ENCODE measurements at places on chromosomes 2 and 18.

DNA sequence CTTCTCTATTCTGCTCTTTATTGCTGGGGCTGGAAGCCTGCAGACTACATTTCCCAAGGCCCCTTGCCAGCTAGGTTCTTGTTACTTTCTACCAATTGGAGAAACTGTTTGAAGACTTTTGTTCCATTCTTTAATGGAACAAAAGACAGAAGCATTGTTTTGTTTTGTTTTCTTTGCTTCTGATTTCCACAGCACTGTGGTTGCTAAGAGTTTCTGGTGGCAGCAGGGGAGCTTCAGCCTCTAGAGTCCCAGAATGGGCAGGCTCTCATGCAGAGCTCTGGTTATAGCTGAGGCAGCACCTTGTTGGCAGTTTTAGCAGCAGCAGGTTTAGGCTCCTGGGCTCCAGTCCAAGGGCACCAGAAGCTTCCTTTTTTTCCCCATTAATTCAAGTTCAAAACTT lies 234.3 kb downstream of the ETAA1 start:
- DNase-seq, result no peak

DNA sequence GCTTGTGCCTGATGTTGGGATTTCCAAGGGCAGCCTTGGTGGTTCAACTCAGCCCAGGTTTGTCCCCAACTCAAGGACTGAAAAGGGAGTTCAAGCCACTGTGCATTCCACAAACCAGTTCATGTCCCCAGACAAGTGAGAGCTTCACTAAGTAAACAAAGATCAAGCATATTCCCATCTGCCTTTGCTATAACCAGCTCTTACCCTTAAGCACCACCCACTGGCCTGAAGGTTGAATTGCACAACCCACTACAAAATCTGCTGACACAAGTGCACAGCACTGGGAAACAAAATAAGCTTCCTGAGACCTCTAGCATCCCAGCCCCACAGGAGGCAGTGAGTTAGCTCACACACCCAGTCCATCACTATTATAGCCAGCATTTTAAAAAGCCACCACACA lies 516.7 kb downstream of the NR4A2 start:
- no peak for DNase-seq

- DNase-seq, result no peak
These were observed 1.1 kb downstream of the MAPK4 start for GRCh38 chr18:50560681-50561629.

DNA sequence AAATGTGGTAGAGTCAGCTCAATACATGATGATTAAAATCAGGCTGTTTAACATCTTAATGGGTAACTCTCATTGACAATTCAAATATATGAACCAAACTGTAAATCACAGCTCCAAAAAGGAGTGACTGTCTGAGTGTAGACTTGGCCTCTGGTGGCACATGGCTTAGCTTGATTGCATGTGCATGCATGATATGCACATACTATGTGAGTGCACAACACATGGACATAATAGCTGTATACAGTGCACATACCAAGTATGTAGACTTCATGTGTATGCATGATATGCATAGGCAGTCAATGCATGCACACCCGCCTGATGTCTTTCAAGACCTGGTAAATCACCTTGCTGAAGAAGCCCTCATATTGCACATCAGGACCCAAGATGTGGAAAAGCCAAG lies 252.0 kb upstream of the SOX11 start:
- no peak for DNase-seq

DNA sequence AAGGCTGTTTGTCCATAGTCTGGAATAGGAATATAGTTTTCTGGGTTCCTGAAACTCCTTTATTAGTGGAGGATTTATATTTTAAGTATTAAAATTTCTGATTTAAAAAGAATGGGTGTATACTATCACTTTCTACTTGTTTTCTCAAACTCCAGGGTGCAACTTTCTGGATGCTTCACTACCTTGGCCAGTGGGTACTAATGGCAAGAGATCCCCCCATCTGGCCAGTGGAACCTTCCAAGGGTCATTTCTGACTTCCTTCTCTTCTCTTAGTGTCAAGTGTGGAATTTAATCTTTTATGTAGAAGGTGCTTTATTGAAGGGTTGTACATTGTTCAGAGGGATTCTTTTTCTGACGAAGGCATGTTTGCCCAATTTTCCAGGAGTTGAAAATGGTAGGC lies 86.4 kb upstream of the LPIN2 start:
- no peak for DNase-seq

GRCh38 chr2:46655551-46656436 lies 176.4 kb downstream of the TMEM247 start:
- no peak for DNase-seq

- DNase-seq, result no peak
These were observed 6.6 kb upstream of the CYP27C1 start for GRCh38 chr2:127226520-127227263.

DNA sequence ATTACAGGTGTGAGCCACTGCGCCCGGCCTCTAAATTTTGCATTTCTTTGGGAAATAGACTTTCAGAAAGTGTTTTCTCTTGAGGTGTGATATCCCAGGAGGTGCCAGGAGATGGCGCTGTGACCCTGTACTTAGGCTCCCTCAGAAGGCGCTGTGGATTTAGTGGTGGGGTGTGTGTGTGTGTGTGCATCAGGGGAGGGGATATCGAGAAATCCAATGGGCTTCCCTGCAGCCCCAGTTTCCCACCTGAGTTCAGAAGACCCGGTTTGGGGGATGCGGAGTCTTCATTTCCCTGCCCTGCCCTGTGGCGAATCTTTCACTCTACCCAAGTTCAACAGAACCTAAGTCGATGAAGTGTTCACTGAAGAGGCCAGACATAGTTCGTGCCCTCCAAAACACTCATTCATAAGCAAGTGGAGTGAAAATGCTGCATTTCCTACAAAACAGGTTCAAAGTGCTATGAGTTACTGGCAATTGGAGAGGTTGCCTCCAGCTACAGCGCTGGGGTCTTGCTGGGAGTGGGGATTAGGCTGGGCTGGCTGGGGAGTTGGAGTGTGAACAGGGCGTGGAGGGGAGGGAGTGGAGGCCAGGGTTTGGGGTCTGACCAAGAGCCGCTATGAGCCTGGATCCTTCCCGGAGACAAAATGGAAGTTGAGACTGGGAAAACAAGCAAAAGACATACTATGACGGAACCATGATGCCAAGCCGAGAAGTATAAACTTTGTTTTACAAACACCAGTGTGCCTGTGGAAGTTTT lies 6.5 kb upstream of the WNT6 start:
- peak; percentile 67 for DNase-seq

DNA sequence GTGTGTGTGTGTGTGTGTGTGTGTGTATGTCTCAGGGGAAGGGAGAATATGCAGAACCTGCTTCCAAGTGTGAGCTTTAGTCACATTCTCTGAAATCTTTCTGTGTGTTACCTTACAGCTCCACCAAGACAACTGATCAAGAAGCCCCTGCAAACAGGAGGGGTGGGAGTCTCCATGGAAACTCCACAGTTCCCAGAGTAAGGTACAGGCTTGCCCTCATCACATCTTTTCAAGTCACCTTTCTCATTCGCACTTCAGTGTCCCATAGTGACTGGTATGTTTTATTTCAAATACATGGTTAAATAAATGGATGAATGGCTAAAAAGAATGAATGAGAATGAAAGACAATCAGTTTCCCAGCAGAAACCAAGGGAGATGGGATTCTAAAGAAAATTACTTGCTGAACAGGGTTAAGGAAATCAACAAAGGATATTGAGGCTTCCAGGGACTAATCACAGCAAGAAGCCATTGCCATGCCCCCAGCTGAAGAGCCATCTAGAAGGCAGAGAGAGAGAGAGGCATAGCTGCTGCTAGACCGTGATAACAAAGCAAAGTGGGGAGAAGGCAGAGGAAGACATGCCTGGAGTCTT lies 987.2 kb upstream of the CELF4 start:
- DNase-seq, result no peak

GRCh38 chr2:187939180-187939579 lies 352.5 kb upstream of the GULP1 start:
- no peak for DNase-seq

- no peak for DNase-seq
These were observed 32.8 kb downstream of the KATNAL2 start for GRCh38 chr18:46950064-46950656.

GRCh38 chr18:35311496-35311895 lies 21.5 kb upstream of the ZSCAN30 start:
- DNase-seq, result no peak

- DNase-seq, result no peak
These were observed 480.9 kb downstream of the TSN start for GRCh38 chr2:122236152-122236874.

GRCh38 chr2:16718576-16719484 lies 53.2 kb upstream of the CYRIA start:
- DNase-seq, result no peak

DNA sequence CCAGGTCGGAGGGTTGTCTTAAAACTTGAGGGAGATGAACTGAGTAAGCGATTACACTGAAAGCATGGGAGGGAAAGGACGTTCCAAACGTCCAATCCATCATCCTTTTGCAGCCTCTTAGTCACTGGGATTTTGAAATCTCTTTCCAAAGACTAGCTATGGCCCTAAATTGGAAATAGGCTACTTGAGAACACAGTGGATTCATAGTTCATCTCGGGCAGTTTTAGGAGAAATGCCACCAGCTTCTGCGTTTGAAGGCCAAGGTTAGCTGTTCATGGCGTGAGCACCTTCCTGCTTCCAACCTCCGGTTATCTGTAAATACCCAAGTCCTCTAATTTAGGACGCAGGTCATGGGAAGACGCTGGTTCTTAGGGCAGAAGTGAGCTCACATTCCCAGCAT lies 821 bp upstream of the EML6 start:
- no peak for DNase-seq

DNA sequence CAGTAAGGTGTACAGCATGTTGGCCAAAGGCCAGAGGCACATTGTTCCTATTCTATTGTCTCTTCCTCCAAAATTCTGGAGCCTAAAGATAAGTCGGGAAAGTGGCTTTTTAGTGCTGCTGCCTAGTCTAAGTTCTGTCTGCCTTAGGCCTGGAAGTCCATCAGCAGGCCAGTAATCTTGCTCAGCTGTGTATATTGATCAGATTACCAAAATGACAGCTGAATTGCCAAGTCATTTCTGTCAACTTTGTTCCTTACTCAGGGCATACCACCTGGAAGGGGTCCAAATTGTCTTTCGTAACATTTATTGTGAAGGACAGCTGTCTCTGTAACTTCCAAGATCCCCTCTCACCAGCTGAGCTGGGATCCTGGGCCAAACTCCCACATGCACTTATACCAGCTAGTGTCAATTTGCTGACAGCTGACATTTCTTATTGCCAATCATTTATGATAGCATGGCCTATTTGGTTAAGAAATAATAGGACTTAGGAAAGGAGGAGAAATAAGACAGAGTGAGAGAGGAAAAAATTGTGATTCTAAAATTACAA lies 116.8 kb upstream of the FSHR start:
- no peak for DNase-seq

GRCh38 chr2:140657657-140658056 lies 1473.2 kb downstream of the LRP1B start:
- no peak for DNase-seq

GRCh38 chr2:26610504-26611335 lies 30.4 kb downstream of the CIB4 start:
- no peak for DNase-seq

DNA sequence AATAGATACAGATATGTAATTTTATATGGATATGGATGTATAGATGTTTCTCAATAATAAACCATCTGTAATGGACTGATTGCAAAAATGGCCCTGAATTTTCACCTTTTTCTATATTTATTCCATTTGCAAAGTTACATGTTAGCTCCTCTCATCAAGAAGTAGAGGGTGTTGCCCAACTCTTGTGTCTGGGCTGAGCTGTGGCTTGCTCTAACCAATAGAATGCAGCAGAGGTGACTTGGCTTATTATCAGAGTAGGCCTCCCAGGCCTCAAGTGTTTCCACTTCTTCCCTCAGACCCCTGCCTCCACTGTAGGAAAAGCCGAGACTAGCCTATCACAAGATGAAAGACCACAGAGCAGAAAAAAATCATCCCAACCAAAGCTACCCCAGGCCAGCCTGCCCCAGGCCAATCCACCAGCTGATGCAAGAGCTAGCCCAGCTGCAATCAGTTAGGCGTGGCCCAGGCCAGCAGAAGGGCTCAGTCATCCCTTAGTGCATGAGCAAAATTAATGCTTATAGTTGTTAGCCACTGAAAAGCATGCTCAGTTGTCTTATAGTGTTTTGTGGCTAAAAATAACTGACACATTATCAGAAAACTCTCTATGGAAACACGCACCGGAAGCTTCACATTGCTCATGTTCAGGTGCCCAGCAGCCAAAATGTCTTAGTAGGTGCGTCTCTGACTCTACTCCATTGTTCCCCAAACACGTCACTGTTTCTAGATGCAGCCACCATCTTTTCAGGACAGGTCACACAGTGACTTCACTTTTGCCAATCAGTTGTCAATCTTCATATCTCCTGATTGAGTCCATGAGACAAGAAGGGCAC lies 464.0 kb downstream of the FBXO15 start:
- no peak for DNase-seq

- DNase-seq, result no peak
These were observed 150.8 kb downstream of the CCDC85A start for GRCh38 chr2:56334622-56335021.

All from activated CD8-positive, alpha-beta memory T cell treated with anti-CD3 and anti-CD28 coated beads, Interleukin-2, amount 50 U/mL, for 4 hours (primary cell).